ENCODE measurements at places on chromosomes 16 and 17.
A peak's percentile ranks its signal among the peaks of the same experiment; 100 is the strongest.

GRCh38 chr17:17448076-17448475 is 28.7 kb upstream of the MED9 start:
- peak; percentile 94 for DNase-seq

DNA sequence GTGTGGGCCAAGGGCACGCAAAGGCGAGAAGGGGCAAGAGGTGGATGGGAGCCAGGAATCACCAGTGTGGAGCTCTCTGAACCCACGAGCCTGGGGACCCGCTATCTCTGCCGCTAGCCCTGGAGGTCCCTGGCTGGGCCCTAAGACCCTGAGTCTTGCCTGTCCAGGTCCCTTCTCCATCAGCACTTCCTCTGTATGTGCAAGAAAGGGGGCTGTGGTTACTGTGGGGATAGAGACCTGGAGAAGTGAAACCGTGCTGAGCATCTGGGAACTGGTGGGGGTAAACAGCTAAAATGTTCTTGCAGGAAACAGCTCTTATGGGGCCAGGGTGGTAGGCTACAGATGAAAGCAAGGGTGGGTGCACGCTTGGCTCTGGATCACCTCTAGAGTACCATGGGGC is 3.1 kb downstream of the SPNS3 start:
- DNase-seq, result no peak

DNA sequence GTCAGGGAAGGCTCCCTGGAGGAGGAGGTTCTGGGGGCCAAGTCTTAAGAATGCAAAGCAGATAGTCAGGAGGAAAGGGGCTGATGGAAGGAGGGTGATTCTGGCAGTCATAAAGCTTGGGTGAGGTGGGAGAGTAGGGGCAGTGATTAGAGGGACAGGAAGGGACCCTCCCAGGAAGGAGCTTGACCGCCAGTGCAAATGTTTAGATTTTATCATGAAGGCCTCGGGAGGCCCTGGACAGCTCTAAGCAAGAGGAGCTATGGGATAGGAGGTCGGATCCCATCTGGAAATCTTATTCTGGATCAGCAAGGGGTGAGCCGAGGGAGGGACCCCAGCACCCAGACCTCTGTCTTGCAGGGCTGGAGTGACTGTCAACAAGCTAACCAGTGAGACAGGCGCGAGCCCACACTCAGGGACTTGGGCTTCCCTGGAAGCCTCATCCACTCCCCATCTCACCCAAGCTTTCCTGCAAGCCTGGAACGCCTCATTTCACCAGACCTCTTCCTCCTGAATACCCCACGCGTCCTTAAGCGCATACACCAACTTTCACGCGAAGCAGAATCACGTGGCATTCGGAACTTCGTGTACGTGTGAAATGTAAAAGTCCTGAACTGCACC is 52.0 kb upstream of the CBX4 start:
- no peak for DNase-seq

GRCh38 chr17:57726213-57726790 is 18.8 kb downstream of the CCDC182 start:
- no peak for DNase-seq

DNA sequence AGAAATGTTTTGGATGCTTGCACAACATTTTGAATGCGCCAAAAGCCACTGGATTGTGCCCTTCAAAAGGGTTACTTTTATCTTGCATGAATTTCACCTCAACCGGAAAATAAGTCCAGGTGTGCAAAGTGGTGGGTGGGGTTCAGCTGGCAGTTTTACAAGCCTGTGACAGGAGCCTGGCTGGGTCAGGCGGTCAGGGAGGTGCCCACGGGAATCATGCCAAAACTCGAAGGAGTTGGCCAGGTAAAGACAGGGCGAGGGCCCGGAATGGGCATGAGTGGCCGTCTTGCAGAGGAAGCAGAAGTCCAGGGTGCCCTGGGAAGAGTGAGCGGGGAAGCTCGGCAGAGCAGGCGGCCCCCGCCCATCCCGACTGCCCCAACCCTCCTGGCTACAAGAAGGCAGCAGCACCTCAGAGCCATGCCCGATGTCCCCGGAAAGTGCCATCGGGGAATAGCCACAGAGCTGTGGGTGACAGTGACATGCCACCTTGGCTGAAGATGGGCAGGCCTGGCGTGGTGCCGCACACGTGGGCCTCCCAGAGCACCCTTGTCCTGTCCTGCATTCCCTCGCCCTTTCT is 19.1 kb upstream of the CACNG1 start:
- DNase-seq, result no peak

DNA sequence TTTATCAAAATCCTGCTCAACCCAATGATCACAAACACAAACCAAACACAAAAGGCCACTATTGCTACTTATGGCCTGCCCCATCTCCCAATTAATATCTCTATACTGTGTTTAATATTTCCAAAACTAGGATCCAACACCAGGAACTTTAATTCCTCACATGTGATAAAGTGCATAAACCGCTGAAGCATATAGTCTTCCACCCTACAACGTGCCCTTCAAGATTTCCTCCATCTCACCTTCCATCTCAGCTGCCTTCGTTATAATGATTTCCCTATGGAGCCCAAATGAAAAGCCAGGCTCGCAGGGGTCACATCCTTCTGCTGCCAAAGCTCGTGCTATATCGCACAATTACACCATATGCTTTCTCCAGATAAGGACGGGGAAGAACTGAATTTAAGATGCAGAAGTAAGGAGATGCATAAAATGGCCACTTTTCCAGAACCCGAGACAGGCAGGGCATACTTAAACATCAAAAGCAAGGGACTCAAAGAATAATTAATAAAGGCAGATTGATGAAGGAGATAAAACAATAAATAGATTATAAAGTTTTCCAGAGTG is 1.8 kb downstream of the MYH10 start:
- no peak for DNase-seq

- DNase-seq, result no peak
These were observed 96.8 kb downstream of the IRF8 start for GRCh38 chr16:85995541-85996423.

- no peak for DNase-seq
These were observed 13.3 kb upstream of the ACSF3 start for GRCh38 chr16:89080196-89080853.

GRCh38 chr17:4417129-4417667 is 16.5 kb upstream of the SPNS3 start:
- no peak for DNase-seq

- DNase-seq, result peak; percentile 85
These were observed 26.7 kb upstream of the TOX3 start for GRCh38 chr16:52573365-52574299.
